ENCODE measurements at places on chromosomes 16 and 17.

DNA sequence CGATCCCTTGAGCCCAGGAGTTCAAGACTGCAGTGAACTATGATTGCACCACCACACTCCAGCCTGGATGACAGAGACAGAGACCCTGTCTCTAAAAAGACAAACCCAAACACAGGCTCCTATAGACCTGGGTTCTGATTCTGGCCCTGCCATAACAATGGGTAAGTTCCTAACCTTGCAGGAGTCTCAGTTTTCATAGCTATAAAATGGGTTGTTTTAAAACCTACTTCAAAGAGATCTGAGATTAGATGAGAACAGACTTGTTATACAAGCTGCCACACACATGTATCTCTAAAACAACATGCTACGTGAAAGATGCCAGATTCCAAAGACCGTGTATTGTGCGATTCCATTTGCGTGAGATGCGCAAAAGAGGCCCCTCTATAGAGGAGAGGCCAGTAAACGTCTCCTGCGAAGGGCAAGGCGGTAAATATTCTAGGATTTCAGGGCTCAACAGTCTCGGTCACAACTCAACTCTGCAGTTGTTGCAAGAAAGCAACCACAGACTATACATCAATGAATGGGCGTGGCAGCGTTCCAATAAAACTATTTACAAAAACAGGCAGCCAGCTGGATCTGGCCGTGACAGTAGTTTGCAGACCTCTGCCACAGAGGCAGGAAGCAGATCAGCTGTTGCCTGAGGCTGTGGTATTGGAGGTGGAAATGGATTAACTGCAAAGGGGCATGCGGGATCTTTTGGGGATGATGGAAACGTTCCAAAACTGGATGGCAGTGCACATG is 5.9 kb downstream of the CORO7 start:
- DNase-seq = no peak
- H3K27ac ChIP-seq = no peak overlapping the region
- H3K4me1 ChIP-seq = peaks cover 24% of the 10 kb centered on the region
- H3K36me3 ChIP-seq = peaks cover 29% of the 10 kb centered on the region
- H3K4me3 ChIP-seq = no peak overlapping the region

DNA sequence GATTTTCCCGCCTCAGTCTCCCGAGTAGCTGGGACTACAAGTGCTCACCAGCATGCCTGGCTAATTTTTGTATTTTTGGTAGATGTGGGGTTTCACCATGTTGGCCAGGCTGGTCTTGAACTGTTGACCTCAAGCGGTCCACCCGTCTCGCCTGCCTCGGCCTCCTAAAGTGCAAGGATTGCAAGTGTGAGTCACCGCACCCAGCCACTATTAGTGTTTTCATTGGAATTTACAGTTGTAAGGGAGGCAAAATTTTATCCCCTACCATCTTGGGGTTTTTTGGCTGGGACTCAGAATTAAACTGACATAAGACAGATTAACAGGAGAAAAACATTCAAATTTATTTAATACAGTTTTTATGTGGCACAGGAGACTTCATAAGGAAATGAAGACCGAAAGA is 12.3 kb upstream of the MYCBPAP start:
- H3K27ac ChIP-seq = no peak overlapping the region
- no peaks in the 10 kb centered on the region for H3K4me1 ChIP-seq
- H3K27me3 ChIP-seq = no peaks in the 10 kb centered on the region
- no peak for DNase-seq
- H3K4me3 ChIP-seq = no peak overlapping the region

- no peak for DNase-seq
- H3K4me1 ChIP-seq = no peaks in the 10 kb centered on the region
- no peak overlapping the region for H3K27ac ChIP-seq
- H3K4me3 ChIP-seq = no peak overlapping the region
- H3K27me3 ChIP-seq = no peaks in the 10 kb centered on the region
Measured at GRCh38 chr17:75676461-75676860, 9.3 kb downstream of the SAP30BP start.

DNA sequence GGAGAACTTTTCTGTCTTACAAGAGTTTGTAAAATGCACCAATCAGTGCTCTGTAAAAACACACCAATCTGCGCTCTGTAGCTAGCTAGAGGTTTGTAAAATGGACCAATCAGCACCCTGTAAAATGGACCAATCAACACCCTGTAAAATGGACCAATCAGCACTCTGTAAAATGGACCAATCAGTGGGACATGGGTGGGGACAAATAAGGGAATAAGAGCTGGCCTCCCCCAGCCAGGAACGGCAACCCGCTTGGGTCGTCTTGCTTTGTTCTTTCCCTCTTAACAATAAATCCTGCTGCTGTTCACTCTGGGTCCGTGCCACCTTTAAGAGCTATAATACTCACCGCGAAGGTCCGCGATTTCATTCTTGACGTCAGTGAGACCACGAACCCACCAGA is 18.5 kb upstream of the KCNG4 start:
- H3K27ac ChIP-seq = no peak overlapping the region
- H3K27me3 ChIP-seq = no peaks in the 10 kb centered on the region
- H3K4me3 ChIP-seq = no peak overlapping the region
- no peaks in the 10 kb centered on the region for H3K4me1 ChIP-seq

DNA sequence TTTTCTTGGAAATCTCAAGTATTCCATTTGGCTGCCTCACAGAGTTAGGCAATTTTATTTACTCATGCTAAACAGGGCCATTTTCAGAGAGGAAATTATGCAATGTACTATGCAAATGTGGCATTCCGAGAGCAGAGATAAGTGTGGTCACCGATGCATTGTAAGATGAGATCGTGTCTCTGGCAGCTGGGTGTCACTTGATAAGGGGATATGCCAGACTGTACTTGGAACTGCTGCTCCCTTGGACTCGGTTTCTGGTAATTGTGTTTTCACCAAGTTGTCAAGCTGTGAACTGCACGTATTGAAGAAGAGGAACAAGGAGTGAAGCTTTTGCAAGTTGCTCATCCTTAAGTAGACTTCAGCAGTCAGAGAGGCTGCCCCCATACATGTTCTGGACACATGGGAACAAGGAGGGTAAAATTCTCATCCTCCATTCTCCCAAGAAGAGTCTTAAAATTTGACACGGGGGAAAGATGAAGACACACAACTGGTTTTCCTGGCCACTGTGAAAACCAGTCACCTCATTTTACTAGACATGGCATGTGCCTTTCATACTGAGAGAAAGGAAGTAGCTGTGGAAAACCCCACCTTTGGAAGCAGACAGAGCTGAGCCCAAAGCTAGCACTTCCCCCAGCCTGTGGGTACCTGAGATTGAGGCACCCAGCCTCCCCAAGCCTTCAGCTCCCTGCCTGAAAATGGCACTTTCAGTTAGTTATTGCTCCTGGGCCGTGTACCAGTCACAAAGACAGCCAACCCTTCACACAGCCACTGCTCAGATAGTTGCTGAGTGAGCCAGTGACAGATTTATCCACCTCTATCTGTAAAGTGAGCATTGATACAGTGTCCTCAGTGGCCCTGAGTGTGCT is 150.7 kb downstream of the SOCS1 start:
- H3K4me1 ChIP-seq = peaks cover 18% of the 10 kb centered on the region
- H3K27me3 ChIP-seq = no peaks in the 10 kb centered on the region
- DNase-seq = peak; percentile 28
- H3K27ac ChIP-seq = no peak overlapping the region

- no peaks in the 10 kb centered on the region for H3K4me1 ChIP-seq
- DNase-seq = no peak
- H3K27me3 ChIP-seq = no peaks in the 10 kb centered on the region
- H3K27ac ChIP-seq = no peak overlapping the region
- H3K4me3 ChIP-seq = no peak overlapping the region
- H3K36me3 ChIP-seq = no peaks in the 10 kb centered on the region
Measured at GRCh38 chr17:81371910-81372760, 23.1 kb upstream of the BAHCC1 start.

Data from naive thymus-derived CD4-positive, alpha-beta T cell (primary cell).